ENCODE measurements at places on chromosomes 11 and 22. TPM values are rescaled to one million over a fixed set of nuclear protein-coding genes. Genes with fewer than 3 reads are reported as not detected.

DNA sequence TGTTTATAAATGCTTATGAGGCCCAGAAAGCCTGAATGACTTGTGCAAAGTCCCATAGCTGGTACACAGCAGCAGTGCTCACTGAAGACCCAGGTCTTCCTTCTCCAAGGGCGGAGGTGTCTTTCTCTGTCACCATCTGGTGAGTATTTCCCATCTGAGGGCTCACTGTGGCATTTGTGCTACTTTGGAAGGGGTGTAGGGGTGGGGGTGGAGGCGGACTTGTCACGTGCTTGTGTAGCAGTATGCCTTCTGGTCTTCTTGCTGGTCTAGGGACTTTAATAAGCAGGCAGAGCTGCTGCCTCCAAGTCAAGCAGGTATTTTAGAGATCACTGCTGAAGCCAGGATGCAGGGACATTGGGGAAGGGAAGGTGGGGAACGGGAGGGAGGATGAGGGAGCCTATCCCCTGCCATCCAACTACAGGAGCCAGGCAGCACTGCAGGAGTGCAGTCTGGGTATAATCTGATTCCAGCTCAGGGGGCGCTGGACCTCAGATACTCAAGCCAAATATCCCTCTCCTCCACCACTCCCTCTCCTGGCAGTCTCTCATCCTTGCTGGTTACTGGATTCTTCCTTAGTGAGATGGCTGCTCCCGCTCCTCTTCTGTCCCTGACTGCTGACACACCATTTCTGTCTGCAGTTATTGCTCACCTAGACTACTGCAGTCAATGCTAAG is 3.4 kb downstream of the ABCC8 start:
- H3K4me1 ChIP-seq = peaks cover 23% of the 10 kb centered on the region
- DNase-seq = peak; percentile 84
- H3K4me3 ChIP-seq = no peak overlapping the region
- peaks cover 89% of the 10 kb centered on the region for H3K27me3 ChIP-seq
- H3K36me3 ChIP-seq = no peaks in the 10 kb centered on the region
- no peak overlapping the region for H3K27ac ChIP-seq

Gene BRSK2
- total RNA-seq = 8.2 TPM

DNA sequence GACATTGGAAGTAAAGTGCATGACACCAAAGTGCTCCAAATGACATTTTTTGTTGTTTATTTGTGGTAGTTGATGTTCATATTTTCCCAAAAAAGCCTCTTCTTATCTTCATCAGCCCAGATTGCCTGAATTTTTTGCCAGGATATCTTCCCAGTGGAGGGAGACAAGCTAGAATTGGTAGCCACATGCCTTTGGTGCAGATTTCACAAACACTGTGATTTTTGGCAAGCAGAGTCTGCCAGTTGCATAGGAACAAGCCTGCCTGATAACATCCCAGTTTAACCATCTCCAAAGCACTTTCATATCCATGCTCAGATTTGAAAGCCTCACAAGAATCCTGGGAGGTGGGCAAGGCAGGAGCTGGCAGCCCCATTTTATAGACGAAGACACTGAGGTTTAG is 102.3 kb upstream of the SYT13 start:
- H3K4me1 ChIP-seq = peaks cover 5% of the 10 kb centered on the region
- H3K36me3 ChIP-seq = no peaks in the 10 kb centered on the region
- no peak overlapping the region for H3K4me3 ChIP-seq
- no peaks in the 10 kb centered on the region for H3K27me3 ChIP-seq

GRCh38 chr22:24516301-24516737 is 21.2 kb downstream of the UPB1 start:
- DNase-seq = no peak
- no peaks in the 10 kb centered on the region for H3K4me1 ChIP-seq
- no peaks in the 10 kb centered on the region for H3K27me3 ChIP-seq
- H3K27ac ChIP-seq = no peak overlapping the region
- H3K4me3 ChIP-seq = no peak overlapping the region

DNA sequence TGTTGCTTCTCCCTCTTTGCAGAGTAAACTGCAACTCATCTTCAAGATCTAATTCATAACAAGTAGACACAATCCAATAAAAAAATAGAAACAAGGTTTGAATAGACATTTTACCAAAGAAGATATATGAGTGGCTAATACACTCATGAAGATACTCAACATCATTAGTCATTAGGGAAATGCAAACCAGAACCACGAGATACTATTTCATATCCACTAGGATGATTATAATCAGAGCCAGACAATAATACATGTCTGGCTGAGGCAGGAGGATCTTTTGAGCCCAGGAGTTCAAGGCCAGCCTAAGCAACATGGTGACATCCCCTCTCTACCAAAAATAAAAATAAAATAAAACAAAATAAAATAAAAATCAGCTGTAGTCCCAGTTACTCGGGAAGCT is 85.0 kb downstream of the ATG16L2 start:
- no peak overlapping the region for H3K27ac ChIP-seq
- DNase-seq = no peak
- no peaks in the 10 kb centered on the region for H3K27me3 ChIP-seq
- H3K4me3 ChIP-seq = no peak overlapping the region
